Cardiac muscle cell (in vitro differentiated cells and primary cell): ENCODE measurements at places on chromosomes 4 and X. TPM values are rescaled to one million over a fixed set of nuclear protein-coding genes. Genes with fewer than 3 reads are reported as not detected.

RAB41 gene
- 0.26 TPM in 1 of 2 replicates, not detected in the other for polyA plus RNA-seq

TEX11 gene
- polyA plus RNA-seq, result not detected in 2 replicates

TRPC5OS gene
- not detected in 2 replicates for polyA plus RNA-seq

SUPT20HL2 gene
- polyA plus RNA-seq, result 0.09 and 0.17 TPM in 2 replicates

PCDH19 gene
- 0.14 and 1.7 TPM in 2 replicates for polyA plus RNA-seq

CHRDL1 gene
- polyA plus RNA-seq, result 0.54 TPM in 1 of 2 replicates, not detected in the other

ARX gene
- polyA plus RNA-seq, result 0.07 TPM in 1 of 2 replicates, not detected in the other

HTR2C gene
- 0.76 TPM in 1 of 2 replicates, not detected in the other for polyA plus RNA-seq

ZFYVE28 gene
- polyA plus RNA-seq, result 1.3 and 1.9 TPM in 2 replicates

HPGD gene
- polyA plus RNA-seq, result 0.15 and 1.1 TPM in 2 replicates
